Panc1 (cell line): ENCODE measurements at places on chromosomes 4 and X.
A peak's percentile ranks its signal among the peaks of the same experiment; 100 is the strongest.

GRCh38 chr4:45423896-45424295 lies 697.5 kb upstream of the GNPDA2 start:
- DNase-seq, result no peak

- no peak for DNase-seq
These were observed 51.6 kb upstream of the HDAC8 start for GRCh38 chrX:72624194-72624593.

- no peak for DNase-seq
These were observed 14.7 kb downstream of the STAP1 start for GRCh38 chr4:67573193-67573592.

GRCh38 chrX:115642895-115643530 lies 82.0 kb downstream of the PLS3 start:
- DNase-seq, result no peak

GRCh38 chr4:31045151-31045550 lies 325.0 kb downstream of the PCDH7 start:
- no peak for DNase-seq

DNA sequence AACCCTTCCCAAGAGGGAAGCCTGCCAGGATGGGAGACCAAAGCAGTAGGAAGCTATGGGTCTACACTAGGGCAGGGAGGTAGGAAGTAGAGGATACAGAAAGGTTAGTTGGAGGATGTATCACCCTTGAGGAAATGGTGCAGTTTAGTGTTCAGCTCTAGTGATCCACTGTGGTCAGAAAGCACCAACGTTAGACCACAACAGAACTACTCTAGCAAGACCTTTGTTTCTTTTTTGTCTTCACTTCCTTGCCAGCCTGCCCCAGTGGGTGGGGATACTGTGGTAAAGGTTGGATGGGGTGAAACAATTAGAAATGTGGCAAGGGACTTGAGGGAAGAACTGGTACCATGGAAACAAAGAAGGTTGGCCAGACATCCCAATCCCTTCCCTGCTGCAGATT lies 83.3 kb downstream of the DDIT4L start:
- DNase-seq, result no peak

DNA sequence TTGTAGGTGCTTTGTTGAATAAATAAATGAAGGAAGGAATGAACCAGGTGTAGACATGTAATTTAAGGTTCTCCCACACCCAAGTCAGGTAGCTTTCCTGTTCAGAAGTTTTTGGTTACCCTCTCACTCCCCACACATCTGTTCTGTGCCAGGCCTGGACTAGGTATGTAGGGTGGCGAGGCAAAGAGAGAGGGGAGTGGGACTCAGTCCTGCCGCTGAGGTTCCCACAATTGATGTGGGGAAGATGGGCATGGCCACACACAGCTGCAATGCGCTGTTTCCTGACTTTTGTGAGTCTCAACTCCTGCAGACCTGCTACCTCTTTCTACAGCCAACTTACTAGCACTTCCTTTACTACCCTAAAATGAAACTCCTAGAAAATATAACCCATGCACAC lies 88.9 kb downstream of the RTL5 start:
- no peak for DNase-seq

- DNase-seq, result peak; percentile 39
These were observed 15.9 kb upstream of the MAP9 start for GRCh38 chr4:155392481-155393184.

- DNase-seq, result no peak
These were observed 127.6 kb upstream of the RBPJ start for GRCh38 chr4:26192899-26193869.

- no peak for DNase-seq
These were observed 685.5 kb downstream of the KCTD8 start for GRCh38 chr4:43763029-43763610.

- DNase-seq, result no peak
These were observed 289.9 kb downstream of the GASK1B start for GRCh38 chr4:157882901-157883300.

GRCh38 chr4:169611991-169612870 lies at the start of gene NEK1:
Gene NEK1, minus strand, starts transcription at chr4:169612583. Its CDS starts 9,953 bp downstream, at chr4:169602630.
- peak; percentile 43 for DNase-seq

DNA sequence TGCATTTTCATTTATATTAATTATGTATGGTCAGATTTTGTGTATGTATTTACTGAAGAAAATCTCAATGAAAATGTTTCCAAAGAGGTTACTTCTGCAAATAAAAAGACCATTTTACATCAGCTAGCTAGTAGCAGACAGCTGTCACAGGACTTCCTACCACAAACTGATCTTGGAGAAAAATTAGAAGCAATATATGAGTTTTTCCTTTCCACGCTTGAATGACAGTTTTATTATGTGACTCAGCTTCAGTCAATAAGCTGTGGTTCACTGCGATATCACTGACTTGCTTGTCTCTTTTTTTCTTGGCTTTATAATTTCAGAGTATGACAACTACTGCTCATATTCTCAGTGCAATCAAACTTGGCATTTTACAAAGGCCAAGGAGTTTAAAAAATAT lies 787.4 kb upstream of the GALNTL6 start:
- no peak for DNase-seq

- no peak for DNase-seq
These were observed 31.6 kb downstream of the ADH7 start for GRCh38 chr4:99403380-99404184.

DNA sequence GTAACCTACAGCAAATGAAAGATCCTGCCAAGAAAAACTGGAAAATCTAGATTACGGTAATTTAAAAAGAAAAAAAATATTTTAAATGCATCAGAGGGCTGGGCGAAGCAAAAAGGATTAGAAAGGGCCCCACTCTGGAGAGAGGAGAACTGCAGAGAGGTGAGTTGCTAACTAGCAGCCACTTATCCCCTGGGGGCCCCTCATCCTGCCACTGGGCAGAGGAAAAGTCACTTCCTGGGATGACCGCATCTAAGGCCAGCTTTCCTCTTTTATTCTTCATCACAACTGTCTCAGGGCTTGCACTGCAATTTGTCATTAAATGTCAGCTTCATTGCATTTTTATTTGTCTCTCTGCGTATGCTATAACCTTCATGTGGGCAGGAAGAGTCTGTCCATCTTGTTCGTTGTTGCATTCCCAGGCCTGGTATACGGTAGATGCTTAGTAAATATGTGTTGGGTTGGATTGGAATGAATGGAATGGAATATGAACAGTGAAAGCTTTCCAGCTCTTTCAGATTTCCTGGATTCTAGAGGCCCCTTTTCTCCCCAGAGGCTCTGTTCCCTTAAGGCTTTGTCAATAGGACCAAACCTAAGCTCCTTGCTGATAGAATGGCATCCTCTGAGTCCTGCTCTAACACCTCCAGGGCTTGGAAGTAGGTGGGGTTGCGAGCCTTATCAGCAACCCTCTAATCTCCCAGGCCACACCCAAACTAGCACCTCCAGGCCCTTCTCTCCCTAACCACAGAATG lies 58.9 kb downstream of the TLR10 start:
- DNase-seq, result no peak

DNA sequence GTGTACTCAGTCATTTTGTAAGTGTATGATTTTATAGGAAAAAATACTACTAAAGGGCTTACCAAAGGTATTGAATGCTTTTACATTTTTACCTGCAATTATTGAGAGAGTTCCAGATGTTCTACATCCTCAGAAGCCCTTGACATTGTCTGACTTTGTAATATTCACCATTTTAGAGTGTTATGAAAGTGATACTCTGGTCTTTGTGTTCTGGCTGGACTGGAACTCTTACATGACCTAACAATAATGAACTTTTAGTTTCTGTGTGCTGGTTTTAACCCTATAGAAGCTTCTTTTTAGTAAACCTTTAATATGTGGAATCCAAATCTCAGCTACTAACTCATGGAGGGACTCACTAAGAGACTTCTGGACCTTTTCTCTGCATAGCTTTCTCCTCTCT lies 478.8 kb upstream of the SPANXN1 start:
- DNase-seq, result no peak

DNA sequence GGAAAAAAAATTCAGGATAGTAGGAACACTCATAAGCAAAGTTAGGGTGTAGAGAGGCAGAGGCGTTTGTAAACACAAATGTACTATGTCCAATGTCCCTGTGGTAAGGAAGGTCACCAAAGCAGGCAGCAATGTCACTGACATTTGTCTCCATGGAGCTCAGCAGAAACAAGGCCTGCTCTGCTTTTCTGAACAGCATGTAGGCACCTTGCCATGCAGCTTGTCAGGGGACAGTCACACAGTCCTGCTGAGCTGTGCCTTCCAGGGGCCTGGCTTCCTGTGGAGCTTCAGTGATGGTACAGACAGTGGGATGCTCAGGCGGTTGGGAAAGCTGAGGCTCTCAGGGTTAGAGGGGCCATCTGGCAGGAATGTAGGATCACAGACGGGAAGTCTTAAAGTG lies 74.5 kb upstream of the HS3ST1 start:
- DNase-seq, result no peak
